ENCODE measurements at places on chromosomes 2 and 18. TPM values are rescaled to one million over a fixed set of nuclear protein-coding genes. Genes with fewer than 3 reads are reported as not detected.
A peak's percentile ranks its signal among the peaks of the same experiment; 100 is the strongest.

The FNDC4 gene
- total RNA-seq: 64.0 TPM

- H3K27me3 ChIP-seq: no peaks in the 10 kb centered on the region
- no peak overlapping the region for H3K27ac ChIP-seq
- no peaks in the 10 kb centered on the region for H3K4me1 ChIP-seq
- no peak for DNase-seq
Measured at GRCh38 chr2:215156453-215156852, 18.0 kb upstream of the ABCA12 start.

DNA sequence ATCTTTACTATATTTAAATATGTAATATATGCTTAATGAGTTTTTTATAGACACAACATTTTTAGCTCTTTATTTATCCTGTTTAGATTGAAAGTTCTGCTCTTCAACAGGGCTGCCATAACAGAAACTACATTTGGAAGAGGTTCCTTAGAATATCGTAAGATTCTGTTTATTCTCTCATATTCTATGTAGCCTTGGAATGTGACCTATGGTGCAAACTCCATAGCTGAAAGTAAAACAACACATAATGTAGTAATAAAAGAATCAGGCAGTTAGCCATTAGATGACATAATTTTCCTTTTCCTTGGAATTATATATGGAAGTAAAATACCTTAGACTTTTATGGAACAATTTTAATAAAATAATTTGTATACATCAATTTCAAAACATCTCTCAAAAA lies 91.3 kb downstream of the ZNF804A start:
- H3K27ac ChIP-seq: no peak overlapping the region
- no peaks in the 10 kb centered on the region for H3K36me3 ChIP-seq
- no peak overlapping the region for H3K4me3 ChIP-seq
- no peaks in the 10 kb centered on the region for H3K27me3 ChIP-seq

GRCh38 chr2:56224316-56224715 lies 40.5 kb downstream of the CCDC85A start:
- H3K4me1 ChIP-seq: no peaks in the 10 kb centered on the region
- no peak overlapping the region for H3K27ac ChIP-seq
- H3K36me3 ChIP-seq: no peaks in the 10 kb centered on the region
- no peaks in the 10 kb centered on the region for H3K27me3 ChIP-seq

The FAM124B gene
- 0.56 TPM for total RNA-seq

The FAM161A gene
- 6.0 TPM for total RNA-seq

The TMEM178A gene
- 3.1 TPM for total RNA-seq

GRCh38 chr18:4172196-4173100 lies 282.7 kb downstream of the DLGAP1 start:
- H3K27ac ChIP-seq: no peak overlapping the region
- DNase-seq: no peak
- no peaks in the 10 kb centered on the region for H3K4me1 ChIP-seq
- H3K36me3 ChIP-seq: no peaks in the 10 kb centered on the region
- H3K4me3 ChIP-seq: no peak overlapping the region

GRCh38 chr2:74671479-74671878 lies 17.4 kb downstream of the SEMA4F start:
- H3K36me3 ChIP-seq: no peaks in the 10 kb centered on the region
- H3K4me3 ChIP-seq: no peak overlapping the region
- H3K4me1 ChIP-seq: no peaks in the 10 kb centered on the region
- no peak overlapping the region for H3K27ac ChIP-seq
- no peaks in the 10 kb centered on the region for H3K27me3 ChIP-seq

- H3K27ac ChIP-seq: no peak overlapping the region
- peak; percentile 29 for DNase-seq
- H3K4me1 ChIP-seq: peaks cover 7% of the 10 kb centered on the region
- no peaks in the 10 kb centered on the region for H3K36me3 ChIP-seq
Measured at GRCh38 chr2:199471443-199472057, 13.8 kb upstream of the SATB2 start.

- no peak for DNase-seq
- H3K27ac ChIP-seq: no peak overlapping the region
- no peaks in the 10 kb centered on the region for H3K27me3 ChIP-seq
- peaks cover 2% of the 10 kb centered on the region for H3K4me1 ChIP-seq
Measured at GRCh38 chr2:169464882-169465281, 14.4 kb upstream of the BBS5 start.

The ORC4 gene
- 45.8 TPM for total RNA-seq

DNA sequence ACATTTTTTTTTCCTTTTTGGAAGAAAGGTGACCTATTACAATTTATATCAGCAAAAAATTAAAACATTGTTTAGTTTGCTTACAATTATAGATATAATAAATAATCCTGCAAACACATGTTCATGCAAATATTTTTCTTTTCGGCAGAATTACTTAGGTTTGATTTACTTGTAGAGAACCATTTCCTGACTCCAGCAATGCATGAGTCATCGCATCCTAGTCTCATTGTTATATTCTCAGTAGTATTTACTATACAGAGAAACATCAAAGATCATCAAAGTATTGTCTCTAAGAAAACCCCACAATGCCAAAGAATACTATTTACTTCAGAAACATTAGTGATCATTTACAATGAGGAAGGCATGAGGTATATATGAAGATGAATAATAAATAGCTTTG lies 40.4 kb upstream of the MTIF2 start:
- no peaks in the 10 kb centered on the region for H3K36me3 ChIP-seq
- H3K4me3 ChIP-seq: no peak overlapping the region
- H3K27me3 ChIP-seq: no peaks in the 10 kb centered on the region
- no peak for DNase-seq

- H3K27me3 ChIP-seq: no peaks in the 10 kb centered on the region
- no peak overlapping the region for H3K4me3 ChIP-seq
- no peaks in the 10 kb centered on the region for H3K4me1 ChIP-seq
- no peaks in the 10 kb centered on the region for H3K36me3 ChIP-seq
- no peak overlapping the region for H3K27ac ChIP-seq
Measured at GRCh38 chr2:133521146-133521745, 47.0 kb downstream of the NCKAP5 start.

GRCh38 chr2:162344617-162344950 lies 652 bp downstream of the GCA start:
- DNase-seq: no peak
- peak overlapping the region; percentile 86 for H3K4me3 ChIP-seq
- no peaks in the 10 kb centered on the region for H3K4me1 ChIP-seq

The ASTL gene
- not detected for total RNA-seq

The MRPL19 gene
- 21.0 TPM for total RNA-seq

The MAP4K4 gene
- total RNA-seq: 53.0 TPM

The CREG2 gene
- 0.57 TPM for total RNA-seq

- H3K4me3 ChIP-seq: no peak overlapping the region
- no peak overlapping the region for H3K27ac ChIP-seq
- H3K36me3 ChIP-seq: no peaks in the 10 kb centered on the region
Measured at GRCh38 chr2:147094077-147094476, 750.8 kb upstream of the ACVR2A start.

The KCNJ13 gene
- not detected for total RNA-seq
